ENCODE measurements at places on chromosomes 3 and 15. TPM values are rescaled to one million over a fixed set of nuclear protein-coding genes. Genes with fewer than 3 reads are reported as not detected.

Gene ANKRD63
- total RNA-seq, result not detected

Gene EPB42
- total RNA-seq, result not detected

Gene EPHB1
- 0.43 TPM for total RNA-seq

Gene GABRR3
- total RNA-seq, result not detected

Gene ARNT2
- total RNA-seq, result 0.07 TPM

Gene BSN
- total RNA-seq, result 0.17 TPM

Gene IREB2
- total RNA-seq, result 72.2 TPM

Gene HCN4
- not detected for total RNA-seq

Gene RBPMS2
- total RNA-seq, result 0.14 TPM

Gene SI
- not detected for total RNA-seq

Gene RBMS3
- total RNA-seq, result 2.5 TPM

Gene PRSS50
- total RNA-seq, result 0.09 TPM

Gene DMXL2
- total RNA-seq, result 8.8 TPM

Gene CSPG5
- total RNA-seq, result 0.30 TPM

Gene CEP19
- total RNA-seq, result 5.9 TPM

Gene DHFR2
- 9.3 TPM for total RNA-seq

Gene GREM1
- total RNA-seq, result 0.25 TPM

Gene GCNT3
- total RNA-seq, result not detected

Gene ACKR2
- 1.2 TPM for total RNA-seq

Gene CHRD
- 0.19 TPM for total RNA-seq

Gene CCR8
- 1.2 TPM for total RNA-seq

Gene EAF2
- total RNA-seq, result 17.9 TPM

Gene FSIP1
- total RNA-seq, result 0.58 TPM

Gene ELL3
- total RNA-seq, result 4.3 TPM

Gene EIF4E3
- total RNA-seq, result 51.8 TPM

Gene CYP8B1
- not detected for total RNA-seq

Gene EEF1AKMT4
- total RNA-seq, result 3.5 TPM

Gene SLC28A2
- not detected for total RNA-seq

Gene SLC9C1
- not detected for total RNA-seq

Gene OTOL1
- not detected for total RNA-seq

Gene KY
- total RNA-seq, result not detected

Gene MESP1
- 4.5 TPM for total RNA-seq

Gene SCAANT1
- total RNA-seq, result not detected

Gene TEX9
- 2.6 TPM for total RNA-seq

Gene SH2D7
- total RNA-seq, result not detected

Gene TMEM207
- total RNA-seq, result not detected

Gene SENP5
- 38.6 TPM for total RNA-seq

Gene RETNLB
- not detected for total RNA-seq

Gene SCG5
- total RNA-seq, result 4.7 TPM

Gene CYP19A1
- total RNA-seq, result not detected

Gene SLC24A5
- not detected for total RNA-seq

Gene C3orf20
- 1.1 TPM for total RNA-seq

Gene COMMD2
- total RNA-seq, result 40.6 TPM

Gene TGFBR2
- total RNA-seq, result 37.7 TPM

Gene SCN11A
- 0.22 TPM for total RNA-seq

Gene TM4SF18
- total RNA-seq, result not detected

Gene CEMIP
- 0.05 TPM for total RNA-seq

Gene INO80
- 24.7 TPM for total RNA-seq

Gene FGD5
- total RNA-seq, result not detected

Gene CPLX3
- total RNA-seq, result 0.14 TPM

All from activated T-cell treated with anti-CD3 and anti-CD28 coated beads, Interleukin-2, amount 50 U/mL, for 72 hours (primary cell).